Ascending aorta (tissue), 2 donors: ENCODE measurements at places on chromosomes 11 and 22.
A peak's percentile ranks its signal among the peaks of the same experiment; 100 is the strongest.

DNA sequence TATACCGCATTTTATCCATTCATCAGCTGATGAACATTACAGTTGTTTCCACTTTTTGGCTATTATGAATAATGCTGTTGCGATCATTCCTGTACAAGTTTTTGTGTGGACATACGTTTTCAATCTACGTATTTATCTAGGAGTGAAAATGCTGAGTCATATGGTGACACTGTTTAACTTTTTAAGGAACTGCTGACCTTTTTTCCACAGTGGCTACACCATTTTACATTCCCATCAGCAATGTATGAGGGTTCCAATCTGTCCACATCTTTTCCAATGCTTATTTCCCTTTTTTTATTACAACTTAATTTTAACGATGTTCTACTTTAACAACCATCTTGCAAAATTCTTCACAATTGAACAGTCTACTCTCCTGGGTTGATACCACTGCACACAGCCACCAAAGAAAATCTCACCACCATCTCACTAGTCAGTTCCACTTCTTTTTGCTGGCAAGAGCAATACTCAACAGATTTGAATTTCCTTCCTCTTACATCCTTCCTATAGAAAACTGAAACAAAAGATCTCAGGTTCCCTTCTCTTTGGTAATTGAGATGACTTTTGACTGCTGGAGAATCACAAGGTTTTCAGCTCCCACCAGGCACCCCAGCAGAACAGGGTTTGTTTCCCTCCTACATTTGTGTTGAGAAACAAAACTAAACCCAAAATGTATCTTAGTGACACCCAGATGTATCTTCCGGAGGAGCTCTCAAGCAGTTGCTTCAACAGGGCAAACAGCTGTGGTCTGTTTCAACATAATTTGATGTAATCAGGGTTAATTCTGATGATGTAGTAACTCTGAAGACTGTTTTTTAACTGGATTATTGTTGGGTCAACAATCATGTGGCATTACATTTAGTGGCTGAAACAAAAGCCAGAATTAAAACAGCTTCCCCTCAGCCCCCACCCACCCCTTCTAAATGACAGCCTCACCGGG lies 7.0 kb upstream of the GAB2 start:
- DNase-seq = no peak

DNA sequence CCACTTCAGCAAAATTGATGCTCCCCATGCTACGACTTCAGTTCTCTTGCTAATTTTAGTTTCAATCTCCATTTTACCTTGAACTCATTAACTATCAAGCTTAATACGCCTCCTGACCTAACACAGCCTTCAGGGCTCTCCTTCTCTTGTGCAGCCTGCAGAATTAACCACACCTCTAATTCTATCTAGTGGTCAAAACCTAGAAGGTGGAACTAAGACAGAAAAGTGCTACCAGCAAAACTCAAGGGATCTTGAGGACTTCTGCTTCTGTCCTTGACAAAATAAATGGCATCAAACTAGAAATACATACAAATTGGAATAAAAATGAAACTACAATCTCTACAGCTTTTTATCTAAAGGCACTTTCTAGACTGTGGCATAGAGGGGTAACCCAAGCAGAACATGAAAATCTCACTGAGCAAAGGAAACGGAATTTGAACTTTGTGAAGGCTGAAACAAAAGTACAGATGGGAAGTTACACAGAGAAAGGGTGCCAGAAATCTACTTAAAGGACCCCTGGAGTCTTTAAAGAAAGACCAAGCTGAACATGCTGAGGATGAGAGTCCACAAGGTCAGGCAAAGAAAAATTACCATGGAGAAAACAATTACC lies 10.7 kb downstream of the CWF19L2 start:
- no peak for DNase-seq

DNA sequence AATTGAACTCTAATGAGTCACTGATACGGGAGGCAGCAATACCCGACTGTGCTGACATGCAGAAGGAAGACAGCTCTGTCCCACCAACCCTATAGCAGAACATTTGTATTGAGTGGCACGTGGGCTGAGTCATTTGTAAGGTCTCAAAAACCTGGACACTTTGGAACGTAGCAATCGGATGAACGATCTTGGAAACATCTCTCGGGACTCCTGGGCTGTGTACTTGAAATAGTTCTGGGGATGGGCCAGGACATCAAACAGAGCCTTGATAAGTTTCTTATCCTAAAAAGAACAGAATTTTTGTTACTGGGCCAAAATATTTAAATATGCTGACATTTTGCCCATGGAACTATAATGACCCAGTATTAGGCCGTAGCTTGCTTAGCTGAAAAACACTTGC lies 17.1 kb upstream of the NRIP3 start:
- DNase-seq = no peak

DNA sequence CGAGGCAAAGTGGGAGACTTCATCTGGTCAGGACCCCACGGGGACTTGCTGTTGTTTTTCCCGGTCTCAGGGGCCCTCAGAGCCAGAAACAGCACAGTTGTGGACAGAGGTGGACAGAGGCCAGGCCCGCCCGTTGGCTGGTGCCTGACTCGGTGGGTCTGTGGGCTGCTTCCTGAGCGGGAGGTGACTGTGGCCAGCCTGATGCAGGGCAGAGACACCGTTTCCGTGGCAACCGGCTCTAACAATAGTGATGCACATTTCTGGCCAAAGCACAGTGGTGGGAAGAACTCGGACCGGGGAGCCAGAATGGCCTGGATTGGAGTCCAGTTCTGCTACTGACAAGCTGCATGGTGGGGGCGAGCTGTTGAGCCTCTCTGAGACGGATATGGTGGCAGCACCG lies 58.7 kb upstream of the ATXN10 start:
- DNase-seq = no peak

DNA sequence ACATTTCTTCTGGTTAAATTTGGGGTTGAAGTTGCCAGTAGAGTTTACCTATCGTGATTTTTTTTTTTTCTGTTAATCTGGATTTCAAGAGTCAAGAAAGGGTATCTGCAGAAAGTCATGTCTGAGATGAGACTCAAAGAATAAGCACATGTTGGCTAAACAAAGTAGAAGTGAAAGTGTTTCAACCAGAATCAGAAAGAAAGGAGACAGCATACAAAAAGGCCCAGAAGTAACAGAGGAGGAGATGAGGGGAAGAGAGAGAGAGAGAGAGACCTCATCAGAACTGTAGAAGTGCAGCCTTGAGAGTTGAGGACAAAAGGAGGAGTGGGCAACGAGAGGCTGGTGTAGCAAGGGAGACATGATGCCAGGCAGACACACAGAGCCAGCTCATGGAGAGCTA lies 54.9 kb downstream of the SVIP start:
- no peak for DNase-seq

DNA sequence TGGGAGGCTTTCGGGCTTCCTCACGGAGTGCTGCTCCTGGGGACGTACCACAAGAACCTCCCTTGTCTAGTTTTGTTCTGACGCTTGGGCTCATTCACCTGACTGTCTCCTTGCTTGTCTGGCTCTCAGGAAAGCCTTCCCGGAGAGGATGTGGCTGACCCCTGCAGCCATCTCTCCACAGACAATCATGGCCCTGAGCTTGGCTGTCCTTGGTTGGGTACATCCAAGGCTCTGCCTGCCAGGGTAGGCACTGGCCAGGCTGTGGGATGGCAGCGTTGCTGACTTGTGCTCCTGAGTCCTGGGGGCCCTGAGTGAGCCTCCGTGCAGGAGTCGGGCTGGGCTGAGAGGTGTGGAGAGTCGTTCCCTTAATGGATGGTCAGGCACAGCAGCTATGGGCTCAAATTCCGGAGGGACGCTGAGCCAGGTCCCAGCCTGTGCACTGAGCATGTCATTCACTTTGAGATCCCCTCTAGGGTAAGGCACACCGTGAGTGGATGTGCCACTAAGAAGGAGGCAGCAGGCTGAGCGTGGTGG lies 32.8 kb downstream of the BCR start:
- no peak for DNase-seq

DNA sequence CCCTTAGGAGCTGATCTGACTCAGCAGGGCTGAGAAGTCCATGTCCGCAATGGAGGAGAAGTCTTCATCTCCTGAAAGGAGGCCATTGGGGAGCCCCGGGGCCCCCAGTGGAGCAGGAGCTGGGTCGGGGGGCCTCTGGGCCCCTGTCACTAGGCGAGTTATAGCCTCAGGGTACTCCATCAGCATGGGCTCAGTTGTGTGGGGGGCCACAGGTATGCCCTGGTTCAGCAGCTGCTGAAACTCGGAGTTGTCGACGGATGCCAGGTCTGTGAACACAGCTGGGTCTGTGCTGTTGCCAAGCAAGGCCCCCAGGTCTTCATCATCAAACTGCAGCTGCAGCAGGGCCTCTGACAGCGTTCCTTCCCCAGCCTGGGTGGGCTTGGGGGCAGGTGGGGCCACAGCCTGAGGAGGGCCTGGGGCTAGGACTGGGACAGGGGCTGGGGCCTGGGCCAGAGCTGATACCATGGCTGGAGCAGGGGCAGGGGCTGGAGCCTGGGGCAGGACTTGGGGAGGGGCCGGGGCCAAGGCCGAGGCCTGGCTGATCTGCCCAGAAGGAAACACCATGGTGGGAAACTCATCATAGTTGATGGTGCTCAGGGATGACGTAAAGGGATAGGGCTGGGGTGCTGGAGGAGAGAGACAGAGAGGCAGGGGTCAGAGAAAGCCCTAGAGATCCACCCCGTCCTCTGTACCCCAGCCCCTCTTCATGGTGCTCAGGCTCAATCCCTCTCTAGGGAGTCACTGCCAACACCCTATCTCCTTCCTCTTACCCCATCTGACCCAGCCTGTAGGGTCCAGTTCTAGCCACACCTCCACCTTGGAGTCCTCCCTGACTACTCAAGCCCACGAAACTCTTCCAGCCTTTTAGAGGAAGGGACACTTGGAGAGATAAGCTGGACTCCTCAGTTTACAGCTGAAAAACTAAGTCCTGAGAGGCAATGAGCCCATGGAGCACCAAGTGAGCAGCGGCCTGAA lies 8.1 kb downstream of the RELA start:
- peak; percentile 63 for DNase-seq

- peak; percentile 30 for DNase-seq
Measured at GRCh38 chr11:134480136-134480712, 68.2 kb upstream of the B3GAT1 start.

DNA sequence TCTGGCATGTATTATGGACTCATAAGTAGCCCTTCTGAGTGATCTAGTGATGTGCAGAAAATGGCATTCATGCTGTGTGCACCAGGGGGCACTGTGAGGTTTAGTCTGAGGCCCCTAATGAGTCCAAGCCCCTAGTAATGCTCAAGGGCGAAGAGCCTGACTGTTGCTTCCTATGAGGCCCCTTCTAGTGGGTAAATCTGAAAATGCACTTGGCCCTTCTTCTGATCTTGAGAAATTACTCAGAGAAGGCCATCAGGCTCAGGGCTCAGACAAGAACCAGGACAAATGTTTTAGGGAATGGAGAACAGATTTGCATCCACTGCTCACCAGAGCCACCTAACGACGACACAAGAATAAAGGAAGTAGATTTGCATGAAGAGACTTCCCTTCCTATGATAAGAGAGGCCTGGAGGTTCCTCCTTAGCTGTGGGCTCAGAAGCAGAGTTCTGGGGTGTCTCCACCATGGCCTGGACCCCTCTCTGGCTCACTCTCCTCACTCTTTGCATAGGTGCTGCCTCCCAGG lies 75.8 kb downstream of the GGTLC2 start:
- no peak for DNase-seq

DNA sequence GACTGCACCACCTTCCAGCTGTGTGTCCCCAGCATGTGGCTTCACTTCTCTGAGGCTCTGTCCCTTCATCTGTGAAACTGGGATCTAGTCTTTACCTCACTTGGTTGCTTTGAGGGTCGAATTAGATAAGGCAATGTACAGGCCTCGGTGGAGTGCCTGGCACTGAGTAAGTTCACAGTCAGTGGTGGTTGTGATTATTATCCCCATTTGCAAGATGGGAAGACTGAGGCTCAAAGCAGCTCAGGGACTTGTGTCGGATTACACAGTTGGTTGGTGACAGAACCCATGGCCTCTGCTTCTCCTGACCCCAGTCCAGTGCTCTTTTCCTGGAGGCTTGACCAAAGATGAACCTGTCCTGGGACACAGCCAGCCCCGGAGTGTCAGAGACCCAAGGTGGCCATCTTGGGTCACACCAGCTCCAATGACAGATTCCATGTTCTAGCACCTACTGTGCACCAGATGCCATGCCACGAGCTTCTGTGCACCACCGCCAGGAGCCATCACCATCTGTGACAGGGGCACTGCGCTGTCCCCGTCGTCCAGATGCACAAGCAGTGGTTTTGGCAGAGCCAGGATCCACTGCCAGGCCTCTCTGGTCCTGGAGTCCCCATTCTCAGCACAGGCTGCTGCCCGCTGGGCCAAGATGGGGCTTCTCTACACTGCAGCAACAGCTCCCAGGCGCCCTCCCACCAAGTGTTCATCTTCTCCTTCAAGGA lies 60.5 kb downstream of the IGLL1 start:
- DNase-seq = no peak

- no peak for DNase-seq
Measured at GRCh38 chr22:20199906-20200305, 49.1 kb upstream of the CCDC188 start.

- DNase-seq = peak; percentile 67
Measured at GRCh38 chr11:70077411-70078094, 564 bp upstream of the ANO1 start.

- no peak for DNase-seq
Measured at GRCh38 chr11:84045146-84045545, 759.0 kb upstream of the CCDC90B start.

DNA sequence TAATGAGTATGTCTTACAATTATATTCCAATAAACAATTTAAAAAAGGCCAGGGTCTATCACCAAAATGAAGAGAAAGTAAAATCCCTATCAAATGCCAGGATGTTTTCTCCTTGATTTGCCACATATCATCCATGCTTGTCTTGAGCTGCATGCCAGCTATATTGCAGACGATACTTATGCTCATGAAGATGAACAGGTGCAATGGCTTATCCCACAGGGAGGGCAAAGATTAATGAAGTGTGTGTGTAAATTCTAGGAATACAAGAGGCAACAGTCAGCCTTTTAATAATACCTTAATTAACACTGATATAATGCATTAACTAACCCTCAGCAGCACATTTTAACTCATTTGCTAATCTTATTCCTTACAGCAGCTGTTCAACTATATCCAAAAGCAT lies 850.5 kb downstream of the KCNA4 start:
- DNase-seq = no peak

GRCh38 chr11:93005239-93005638 lies 35.8 kb downstream of the MTNR1B start:
- no peak for DNase-seq

- no peak for DNase-seq
Measured at GRCh38 chr11:107140983-107141382, 122.7 kb upstream of the GUCY1A2 start.

DNA sequence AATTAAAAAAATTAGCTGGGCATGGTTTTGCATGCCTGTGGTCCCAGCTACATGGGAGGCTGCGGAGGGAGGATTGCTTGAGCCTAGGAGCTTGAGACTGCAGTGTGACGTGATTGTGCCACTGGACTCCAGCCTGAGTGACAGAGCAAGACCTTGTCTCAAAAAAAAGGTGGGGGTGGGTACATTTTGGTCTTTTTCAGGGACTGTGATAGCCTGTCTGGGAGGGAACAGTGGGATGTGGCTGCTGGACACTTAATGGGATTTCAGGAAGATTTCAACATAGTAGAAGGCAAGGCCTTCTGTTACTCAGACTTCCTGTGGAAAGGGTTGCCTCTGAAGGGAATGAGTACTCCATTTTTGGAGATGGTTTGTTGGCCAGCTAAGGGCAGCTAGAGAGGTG lies 40.6 kb downstream of the RELT start:
- DNase-seq = no peak

GRCh38 chr11:45113807-45114206 lies 32.6 kb upstream of the PRDM11 start:
- no peak for DNase-seq

- no peak for DNase-seq
Measured at GRCh38 chr22:31288496-31289240, 3.6 kb downstream of the PIK3IP1 start.

- DNase-seq = peak; percentile 51
Measured at GRCh38 chr11:74680035-74680671, 51.1 kb downstream of the CHRDL2 start.
